ENCODE measurements at places on chromosomes 12 and 14.

GRCh38 chr14:22472935-22473854 lies 115.8 kb downstream of the DAD1 start:
- peak; percentile 39 for DNase-seq

GRCh38 chr14:75578102-75578785 lies at the start of gene FLVCR2:
FLVCR2 (plus strand) TSS chr14:75578620; CDS start chr14:75578973, 353 bp downstream.
- peak; percentile 84 for DNase-seq

- no peak for DNase-seq
These were observed 253.3 kb downstream of the SLC15A4 start for GRCh38 chr12:128570191-128571065.

GRCh38 chr12:6700646-6701051 lies at the start of gene PIANP:
PIANP (minus strand) TSS chr12:6700815; CDS start chr12:6698061, 2,754 bp downstream.
- peak; percentile 61 for DNase-seq

DNA sequence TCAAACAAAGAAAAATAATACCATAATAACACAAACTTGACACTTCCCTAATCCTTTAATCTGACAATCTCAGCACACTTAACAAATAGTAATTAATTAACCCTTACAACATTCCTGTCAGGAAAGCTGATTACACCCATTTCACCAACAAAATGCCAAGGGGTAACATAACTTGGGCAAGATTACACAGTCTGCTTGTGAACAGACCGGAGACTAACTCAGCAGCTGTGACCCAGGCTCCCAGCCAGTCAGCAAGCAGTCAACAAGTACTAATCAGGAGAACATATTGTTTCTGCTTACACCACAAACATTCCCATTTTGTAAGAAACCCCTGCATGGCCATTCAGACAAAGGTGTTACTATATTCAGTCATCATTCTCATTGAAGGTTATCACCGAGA lies 592.5 kb upstream of the FLRT2 start:
- DNase-seq = no peak

DNA sequence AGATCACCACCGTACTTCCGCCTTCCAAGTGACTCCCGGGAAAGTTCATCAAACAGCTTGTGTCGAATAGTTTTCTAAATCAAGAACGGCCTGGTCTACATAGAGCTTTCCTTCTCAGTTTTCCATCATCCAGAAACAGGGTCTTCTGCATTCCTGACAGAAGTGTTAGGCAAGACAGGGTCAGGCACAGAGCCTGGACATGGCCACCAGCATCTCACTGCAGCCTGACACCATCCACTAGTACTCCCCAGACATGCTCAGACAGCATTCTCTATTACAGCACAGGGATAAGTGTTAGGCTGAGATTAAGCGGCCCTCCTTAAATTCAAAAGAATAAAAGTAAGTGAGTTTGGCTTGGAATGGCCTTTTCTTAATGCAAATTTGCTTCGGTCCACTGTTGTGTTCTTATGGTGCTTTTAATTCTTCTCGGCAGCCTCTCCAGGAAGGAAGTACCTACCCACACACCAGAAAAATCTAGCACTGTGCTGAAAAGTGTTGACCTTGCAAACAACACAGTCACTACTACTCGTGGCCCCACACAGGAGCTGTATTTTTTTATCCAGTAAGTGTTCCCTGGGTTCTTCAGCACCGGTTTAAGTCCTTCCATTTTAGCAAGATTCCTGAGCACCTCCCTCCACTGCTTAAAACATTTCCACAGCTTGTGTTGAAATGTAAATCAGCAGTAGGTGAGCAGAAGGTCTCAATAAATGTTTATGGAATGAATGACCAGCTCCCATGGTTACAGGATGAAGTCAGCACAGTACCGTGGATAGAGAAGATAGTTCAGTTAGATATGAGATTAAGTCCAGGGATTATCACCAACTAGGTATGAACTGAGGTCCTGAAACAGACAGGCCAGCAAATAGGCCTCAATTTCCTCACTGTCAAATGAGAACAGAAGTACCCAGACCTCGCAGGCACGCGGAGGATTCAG lies 44.1 kb downstream of the SETD3 start:
- DNase-seq = no peak

DNA sequence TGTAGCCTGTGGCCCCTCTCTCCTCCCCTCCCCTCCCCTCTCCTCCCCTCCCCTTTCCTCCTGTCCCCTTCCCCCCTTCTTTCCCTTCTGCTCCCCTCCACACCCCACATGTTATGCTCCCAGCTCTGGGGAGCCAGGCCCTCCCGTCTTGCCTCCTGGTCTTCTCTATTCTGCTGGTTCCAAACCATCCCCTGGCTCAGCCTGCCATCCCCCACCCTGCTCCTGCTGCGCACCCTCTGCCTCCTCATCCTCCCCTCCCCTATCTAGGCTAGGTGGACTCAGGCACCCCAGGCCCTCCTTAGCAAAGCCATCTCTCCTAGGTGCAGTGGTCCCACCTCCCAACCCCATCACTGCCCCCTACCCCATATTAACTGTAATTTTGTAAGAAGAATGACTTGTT lies 99.5 kb downstream of the CALM1 start:
- no peak for DNase-seq

DNA sequence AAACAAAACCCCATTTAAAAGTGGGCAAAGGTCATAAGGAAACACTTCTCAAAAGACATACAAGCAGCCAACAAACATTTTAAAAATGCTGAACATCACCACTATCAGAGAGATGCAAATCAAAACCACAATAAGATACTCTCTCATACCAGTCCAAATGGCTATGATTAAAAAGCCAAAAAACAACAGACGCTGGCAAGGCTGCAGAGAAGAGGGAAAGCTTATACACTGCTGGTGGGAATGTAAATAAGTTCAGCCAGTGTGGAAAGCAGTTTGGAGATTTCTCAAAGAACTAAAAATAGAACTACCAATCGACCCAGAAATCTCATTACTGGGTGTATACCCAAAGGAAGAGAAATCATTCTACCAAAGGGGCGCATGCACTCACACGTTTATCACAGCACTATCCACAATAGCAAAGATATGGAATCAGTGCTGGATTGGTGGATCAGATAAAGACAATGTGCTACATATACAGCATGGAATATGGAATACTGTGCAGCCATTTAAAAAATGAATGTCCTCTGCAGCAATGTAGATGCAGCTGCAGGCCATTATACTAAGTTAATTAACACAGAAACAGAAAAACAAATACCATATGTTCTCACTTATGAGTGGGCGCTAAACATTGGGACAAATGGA lies 102.1 kb upstream of the DAAM1 start:
- DNase-seq = no peak

DNA sequence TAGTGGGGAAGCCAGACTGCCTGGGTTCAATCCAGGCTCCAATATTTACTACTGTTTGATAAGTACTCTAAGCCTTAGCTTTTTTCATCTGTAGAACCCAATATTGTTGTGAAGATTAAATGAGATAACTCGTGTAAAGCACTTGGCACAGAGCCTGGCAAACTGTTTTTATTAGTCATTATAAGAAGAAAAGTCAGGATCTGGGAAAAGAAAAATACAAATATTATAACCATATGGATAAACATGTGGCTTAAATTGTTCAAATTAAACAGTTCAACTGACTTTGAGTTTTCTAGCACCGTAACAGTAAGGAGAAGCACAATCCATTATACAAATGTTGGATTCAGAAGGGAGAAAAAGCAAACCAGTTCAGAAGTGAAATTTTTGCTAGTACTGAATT lies 22.0 kb upstream of the CDK17 start:
- DNase-seq = no peak

GRCh38 chr14:71141701-71142374 lies 234.6 kb downstream of the PCNX1 start:
- DNase-seq = no peak

DNA sequence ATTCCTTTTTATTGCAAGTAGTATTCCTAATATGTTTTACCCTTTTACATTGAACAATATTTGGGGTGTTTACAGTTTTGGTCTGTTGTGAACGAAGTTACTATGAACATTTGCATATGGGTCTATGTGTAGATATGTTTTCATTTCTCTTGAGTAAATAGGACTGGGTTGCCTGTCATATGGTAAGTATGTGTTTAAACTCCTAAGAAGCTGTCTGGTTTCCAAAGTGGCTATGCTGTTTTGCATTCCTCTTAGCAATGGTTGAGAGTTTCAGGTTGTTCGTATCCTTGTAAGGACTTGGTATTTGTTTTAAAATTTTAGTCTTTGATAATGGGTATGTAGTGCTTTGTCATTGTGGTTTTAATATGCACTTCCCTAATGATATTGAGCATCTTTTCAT lies 6.3 kb downstream of the METAP2 start:
- no peak for DNase-seq

- DNase-seq = no peak
These were observed 13.0 kb upstream of the BAZ1A start for GRCh38 chr14:34888186-34888585.

GRCh38 chr12:103401421-103401820 lies 94.3 kb downstream of the C12orf42 start:
- peak; percentile 47 for DNase-seq

GRCh38 chr14:88089445-88089844 lies 84.5 kb downstream of the GPR65 start:
- no peak for DNase-seq

DNA sequence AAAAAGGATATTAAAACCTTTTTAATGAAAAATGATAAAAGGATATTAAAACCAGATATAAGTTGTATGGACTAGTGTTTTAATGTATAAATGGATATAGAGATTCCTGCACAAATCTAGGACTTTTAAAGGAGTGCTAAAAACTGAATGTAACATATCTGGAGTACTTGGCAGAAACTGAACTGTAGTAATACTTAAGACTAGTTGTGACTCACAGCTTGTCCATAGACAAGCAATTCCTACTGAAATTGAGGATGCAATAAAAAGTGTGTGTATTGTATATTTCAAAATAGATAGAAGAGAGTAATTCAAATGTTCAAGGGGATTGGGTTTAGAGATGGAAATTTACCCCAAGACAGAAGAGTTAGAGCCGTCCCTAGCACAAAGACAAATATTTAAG lies 59.6 kb downstream of the FBXO33 start:
- DNase-seq = no peak

DNA sequence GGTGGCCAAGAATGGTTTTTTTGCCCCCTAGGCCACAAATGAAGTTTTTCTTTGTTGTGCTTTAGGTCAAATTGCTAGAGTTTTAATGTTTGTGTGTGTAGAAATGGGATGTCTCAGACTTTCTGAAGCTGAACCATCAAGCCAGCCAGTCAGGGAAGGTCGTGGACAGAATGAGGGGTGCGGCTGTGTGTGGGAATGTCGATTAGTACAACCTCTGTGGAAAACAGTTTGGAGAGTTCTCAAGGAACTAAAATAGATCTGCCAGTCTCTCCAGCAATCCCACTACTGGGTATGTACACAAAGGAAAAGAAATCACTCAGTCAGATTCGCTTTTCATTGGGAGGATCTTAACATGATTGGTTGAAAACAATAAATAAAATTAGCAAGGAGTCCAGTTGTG lies 44.5 kb downstream of the ACACB start:
- DNase-seq = no peak

GRCh38 chr12:115871714-115872113 lies 405.8 kb downstream of the MED13L start:
- DNase-seq = peak; percentile 39

GRCh38 chr12:115426732-115427131 lies 742.8 kb upstream of the TBX3 start:
- no peak for DNase-seq

- no peak for DNase-seq
These were observed 516 bp downstream of the ANKRD9 start for GRCh38 chr14:102508774-102509745.

DNA sequence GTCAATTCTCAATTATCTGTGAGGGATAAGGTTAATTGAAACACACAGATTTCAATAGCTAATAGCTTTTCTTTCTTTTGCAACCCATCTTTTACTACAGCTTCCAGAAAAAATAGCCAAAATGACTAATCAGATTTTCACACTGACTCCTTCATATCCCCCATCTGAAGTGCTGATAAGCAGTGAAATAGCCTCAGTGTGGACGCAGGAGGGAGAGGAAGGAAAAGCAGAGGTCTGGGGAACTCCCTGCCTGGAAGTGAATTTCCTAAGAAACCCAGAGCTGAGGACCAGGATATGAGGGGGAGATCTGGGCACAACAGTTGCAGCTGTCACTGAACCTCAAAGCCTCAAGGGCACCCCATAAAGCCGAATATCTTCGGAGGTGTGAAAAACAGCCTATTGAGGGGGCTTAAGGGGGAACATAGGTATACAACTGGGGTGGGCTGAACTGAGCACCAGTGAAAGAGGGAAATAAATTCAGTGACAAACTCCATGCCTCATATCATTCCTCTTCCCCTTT lies 60.9 kb downstream of the EMP1 start:
- no peak for DNase-seq

- no peak for DNase-seq
These were observed 36.9 kb upstream of the NCOR2 start for GRCh38 chr12:124604264-124604680.

DNA sequence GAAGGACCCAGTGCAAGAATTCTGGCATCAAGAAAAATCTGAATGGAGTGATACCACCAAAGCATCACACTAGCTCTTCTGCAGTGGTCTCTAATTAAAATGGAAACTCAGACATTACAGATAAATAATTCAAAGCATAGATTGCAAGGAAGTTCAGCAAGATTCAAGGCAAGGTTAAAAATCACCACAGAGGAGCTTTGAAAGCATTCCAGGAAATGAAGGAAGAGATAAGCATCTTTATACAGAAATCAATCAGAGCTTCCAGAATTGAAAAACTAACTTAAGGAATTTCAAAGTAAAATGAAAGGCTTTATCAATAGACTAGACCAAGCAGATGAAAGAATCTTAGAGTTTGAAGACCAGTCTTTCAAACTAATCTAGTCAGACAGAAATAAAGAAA lies 20.4 kb upstream of the GLIPR1 start:
- no peak for DNase-seq

DNA sequence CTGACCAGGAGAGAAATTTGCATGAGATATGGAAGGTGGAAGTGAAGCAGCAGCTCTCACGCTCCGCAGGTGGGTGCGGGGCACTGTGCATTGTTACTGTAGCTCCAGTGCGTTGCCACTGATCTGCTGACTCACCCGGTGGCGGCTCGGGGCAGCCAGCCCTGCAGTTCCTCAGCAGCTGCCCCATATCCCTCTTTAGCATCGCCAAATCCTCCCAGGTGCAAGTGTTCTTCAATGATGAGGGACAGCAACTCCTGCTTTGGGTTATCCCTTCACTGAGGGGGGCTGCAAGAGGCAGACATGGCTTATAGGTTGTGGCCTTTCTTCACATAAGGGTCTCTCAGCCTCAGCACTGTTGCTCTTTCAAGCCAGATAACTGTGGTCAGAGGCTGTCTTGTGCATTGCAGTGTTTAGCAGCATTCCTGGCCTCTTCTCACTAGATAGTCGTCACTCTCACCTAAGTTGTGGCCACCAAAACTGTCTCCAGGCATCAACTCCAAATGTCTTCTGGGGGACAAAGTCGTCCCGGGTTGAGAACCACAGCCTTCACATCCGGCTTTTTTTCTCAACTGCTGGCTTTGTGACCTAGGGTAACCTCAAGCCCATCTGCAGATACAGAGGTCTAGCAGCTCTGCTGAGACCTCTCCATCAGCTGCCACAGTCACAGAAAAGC lies 180.8 kb downstream of the EFCAB11 start:
- DNase-seq = no peak

DNA sequence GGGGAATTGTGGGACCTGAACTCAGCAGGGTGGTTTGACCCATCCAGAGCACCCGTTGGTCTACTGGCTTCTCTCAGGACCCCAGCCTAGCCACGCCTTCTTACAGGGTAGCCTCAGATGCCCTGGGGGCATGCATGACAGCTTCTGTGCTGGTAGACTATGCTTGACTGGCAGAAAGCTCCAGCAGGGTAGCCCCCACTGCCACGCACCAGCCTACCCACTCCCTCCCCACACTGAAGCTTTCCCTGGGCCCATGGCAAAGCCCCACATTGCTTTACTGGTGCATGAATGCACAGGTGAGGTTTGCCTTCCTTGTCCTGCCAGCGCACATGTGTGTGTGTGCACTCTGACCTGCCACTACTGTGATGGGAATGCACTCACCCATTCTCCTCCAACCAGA lies 772.2 kb downstream of the LRFN5 start:
- no peak for DNase-seq
